NCI-H1694 treated with DMSO at 0.1 percent for 48 hours (cell line): ENCODE measurements at places on chromosomes 12 and 14.

DNA sequence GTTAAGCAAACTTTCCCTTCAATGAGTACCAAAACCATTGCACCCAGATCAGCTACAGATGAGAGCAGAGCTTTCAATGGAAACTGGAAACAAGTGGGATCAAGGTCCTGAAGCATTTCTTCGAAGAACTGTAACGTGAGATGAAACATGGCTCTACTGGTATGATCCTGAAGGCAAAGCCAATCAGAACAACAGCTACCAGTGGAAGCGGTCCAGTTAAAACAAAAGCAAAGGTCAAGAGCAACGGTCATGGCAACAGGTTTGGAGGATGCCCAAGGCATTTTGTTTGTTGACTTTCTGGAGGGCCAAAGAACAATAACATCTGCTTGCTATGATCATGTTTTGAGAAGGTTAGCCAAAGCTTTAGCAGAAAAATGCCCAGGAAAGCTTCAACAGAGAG, 137.9 kb upstream of the CPSF6 start:
- DNase-seq = no peak

DNA sequence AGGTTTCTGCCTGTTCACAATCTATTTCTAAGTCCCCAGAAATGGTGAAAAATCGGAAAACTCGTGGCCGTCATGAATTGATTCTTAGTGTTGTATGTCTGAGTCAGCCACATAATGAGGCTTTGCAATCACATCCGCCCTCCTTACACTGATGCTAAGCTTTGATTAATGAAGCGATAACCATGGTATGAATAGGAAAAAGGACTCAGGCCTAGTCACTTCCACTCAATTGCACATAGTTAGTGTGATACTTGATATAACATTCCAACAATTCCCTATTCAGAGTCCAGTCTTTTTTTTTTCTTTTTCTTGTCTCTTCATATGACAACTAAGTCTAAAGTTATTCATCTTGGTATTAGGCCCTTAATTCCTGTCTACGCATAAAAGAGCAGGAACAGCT, 1231.0 kb downstream of the VRK1 start:
- DNase-seq = no peak

DNA sequence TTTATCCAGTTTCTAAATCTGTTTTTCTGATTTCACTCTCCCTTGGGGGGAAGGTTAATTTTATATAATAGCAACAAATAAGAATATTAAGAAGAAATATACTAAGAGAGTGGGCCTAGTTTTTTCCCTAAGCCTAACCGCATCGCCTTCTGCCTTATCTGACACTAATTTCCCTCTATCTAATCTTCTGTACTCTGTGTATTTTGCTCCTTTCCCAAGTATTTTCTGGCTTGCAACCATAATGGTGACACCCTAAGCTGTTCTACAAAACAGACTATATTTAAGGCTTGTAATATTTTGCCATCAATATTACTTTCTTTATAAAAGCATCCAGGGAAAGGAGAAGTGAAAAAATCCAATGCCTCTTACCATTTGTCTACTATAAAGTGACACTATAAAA, 1168.8 kb downstream of the GALC start:
- no peak for DNase-seq

DNA sequence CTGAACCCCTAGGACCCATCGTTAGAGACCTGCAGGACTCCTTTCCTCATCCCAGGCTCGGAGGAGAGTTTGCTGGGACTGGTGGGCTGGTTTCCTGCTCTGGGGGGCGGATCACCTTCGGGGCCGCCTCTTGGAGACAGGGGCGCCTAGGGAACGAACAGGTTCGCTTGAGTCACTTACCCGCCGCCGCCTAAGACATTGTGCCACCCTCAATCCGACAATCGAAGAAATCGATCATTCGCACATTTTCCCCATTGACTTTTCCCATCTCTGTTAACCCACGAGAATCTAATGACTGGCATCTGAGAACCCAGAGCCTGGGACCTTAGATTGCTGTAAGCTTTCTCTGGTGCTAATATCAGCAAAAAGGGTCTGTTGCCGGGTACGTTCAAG, 322 bp downstream of the SLC39A9 start:
- peak; percentile 66 for DNase-seq

GRCh38 chr14:35807131-35807961, 1.7 kb downstream of the RALGAPA1 start:
- DNase-seq = no peak

- DNase-seq = no peak
Observed at GRCh38 chr12:122392411-122392810, 30.1 kb downstream of the CLIP1 start.
